ENCODE measurements at places on chromosomes 5 and 9.

- no peak for DNase-seq
Measured at GRCh38 chr9:32869404-32869803, 86.1 kb downstream of the TMEM215 start.

GRCh38 chr9:82745919-82746318 is 317.0 kb downstream of the RASEF start:
- DNase-seq = no peak

GRCh38 chr5:142644640-142645361 is 41.1 kb downstream of the FGF1 start:
- peak; percentile 98 for DNase-seq

- DNase-seq = no peak
Measured at GRCh38 chr5:154587123-154588026, 109.3 kb upstream of the HAND1 start.

- DNase-seq = no peak
Measured at GRCh38 chr5:36751886-36752285, 124.7 kb upstream of the NIPBL start.

DNA sequence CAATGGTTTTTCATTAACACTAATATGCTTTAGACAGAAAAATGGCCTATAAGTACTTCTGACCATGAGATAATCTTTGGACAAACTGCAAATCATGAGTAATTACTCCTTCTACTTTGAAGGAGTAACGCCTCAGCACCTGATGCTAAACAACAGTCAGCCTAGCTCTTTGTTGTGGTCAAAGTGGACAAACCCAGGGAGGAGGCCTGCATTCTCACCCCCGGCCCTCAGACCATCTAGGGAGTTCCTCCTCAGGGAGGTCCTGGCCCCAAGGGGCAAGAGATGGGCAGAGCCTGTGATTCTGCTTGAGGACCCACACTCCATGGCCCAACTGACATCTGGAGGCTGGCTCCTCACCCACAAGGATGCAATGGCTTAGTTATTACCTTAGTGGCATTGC is 48.2 kb upstream of the ANGPTL2 start:
- DNase-seq = no peak

- no peak for DNase-seq
Measured at GRCh38 chr5:97002983-97003382, 67.1 kb downstream of the LNPEP start.

DNA sequence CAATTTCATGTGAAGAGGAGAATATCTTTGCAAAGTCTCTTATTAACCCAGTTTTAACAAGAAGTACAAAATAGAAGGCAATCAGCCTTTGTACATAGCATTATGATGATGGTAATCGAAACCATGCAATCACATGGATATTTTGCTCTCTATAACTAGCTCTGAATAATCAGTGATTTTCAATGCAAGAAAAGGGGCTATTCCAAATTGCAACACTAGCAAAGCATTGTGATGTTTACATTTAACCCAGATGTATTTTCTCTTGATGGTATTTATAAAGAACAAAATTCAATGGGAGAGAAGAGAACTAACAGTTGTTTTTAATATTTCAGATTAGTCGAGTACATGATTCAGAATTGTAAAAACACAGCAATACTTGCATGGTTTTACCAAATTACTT is 437.5 kb upstream of the DMAC1 start:
- no peak for DNase-seq

- no peak for DNase-seq
Measured at GRCh38 chr9:127411122-127411521, 13.1 kb upstream of the ZNF79 start.

GRCh38 chr5:134840811-134841210 is 5.0 kb upstream of the C5orf24 start:
- no peak for DNase-seq

DNA sequence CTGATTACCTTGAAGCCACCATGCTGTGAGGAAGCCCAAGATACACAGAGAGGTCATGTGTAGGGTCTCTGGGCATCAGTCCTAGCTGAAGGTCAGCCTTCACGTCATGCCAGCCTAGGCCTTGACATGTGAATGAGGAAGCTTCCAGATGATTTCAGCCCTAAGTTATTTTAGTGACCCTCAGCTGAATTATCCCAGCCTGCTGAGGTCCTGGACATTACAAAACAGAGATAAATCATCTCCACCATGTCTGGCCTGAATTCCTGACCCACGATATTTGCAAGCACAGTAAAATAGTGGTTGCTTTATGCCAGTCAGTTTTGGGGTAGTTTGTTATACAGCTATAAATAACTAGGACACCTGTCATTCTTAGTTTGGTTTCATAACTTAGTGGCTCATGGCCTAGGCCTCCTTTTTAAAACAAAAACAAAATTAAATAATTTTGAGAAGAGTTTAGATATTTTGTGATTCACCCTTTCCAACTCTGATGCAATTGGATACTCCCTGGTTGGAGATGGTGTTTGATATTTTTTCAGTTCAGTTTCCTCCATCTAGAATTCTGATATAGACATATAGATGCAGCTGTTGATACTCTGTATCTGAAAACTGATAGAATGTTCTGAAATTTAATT is 571.3 kb upstream of the CLINT1 start:
- DNase-seq = no peak

DNA sequence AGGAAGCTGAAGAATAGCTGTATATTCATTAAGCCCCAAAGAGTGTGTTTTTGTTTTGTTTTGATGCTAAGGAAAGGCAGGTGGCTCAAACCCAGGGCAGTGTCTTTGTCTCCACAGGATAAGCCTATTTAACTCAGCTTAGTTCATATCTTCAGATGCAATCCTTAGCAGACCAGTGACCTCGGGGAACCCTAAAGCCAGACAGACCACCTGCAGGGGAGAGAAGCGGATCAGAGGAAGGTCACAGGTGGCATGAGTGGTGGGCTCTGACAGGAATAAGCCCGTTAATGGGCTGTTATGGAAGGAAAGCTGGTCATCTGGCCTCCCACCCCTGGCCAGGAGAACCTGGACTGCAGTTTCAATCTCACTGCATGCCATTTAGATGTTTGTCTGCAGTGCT is 30.8 kb downstream of the TAS2R1 start:
- no peak for DNase-seq

GRCh38 chr5:171627936-171628632 is 157.5 kb upstream of the SMIM23 start:
- DNase-seq = no peak

DNA sequence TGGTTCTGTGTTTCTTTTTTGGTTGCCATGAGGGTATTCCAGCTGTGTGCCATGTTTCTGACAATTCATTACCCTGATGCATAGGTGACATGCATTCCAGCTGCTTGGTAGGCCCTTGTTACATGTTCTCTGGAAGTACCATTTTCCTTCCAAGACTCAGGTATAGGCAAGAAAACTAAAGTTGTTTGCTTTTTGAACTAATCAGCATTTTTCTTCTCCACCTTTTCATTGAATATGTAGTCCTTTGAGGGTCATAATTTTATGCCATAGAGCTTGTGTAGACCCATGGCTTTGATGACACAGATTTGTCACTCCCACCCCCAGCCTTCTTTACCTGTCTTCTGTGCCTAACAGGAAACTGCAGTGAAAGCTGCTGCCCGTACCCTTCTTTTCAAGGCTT is 339.2 kb downstream of the MED10 start:
- no peak for DNase-seq

- DNase-seq = no peak
Measured at GRCh38 chr9:126509718-126510117, 104.0 kb upstream of the LMX1B start.

DNA sequence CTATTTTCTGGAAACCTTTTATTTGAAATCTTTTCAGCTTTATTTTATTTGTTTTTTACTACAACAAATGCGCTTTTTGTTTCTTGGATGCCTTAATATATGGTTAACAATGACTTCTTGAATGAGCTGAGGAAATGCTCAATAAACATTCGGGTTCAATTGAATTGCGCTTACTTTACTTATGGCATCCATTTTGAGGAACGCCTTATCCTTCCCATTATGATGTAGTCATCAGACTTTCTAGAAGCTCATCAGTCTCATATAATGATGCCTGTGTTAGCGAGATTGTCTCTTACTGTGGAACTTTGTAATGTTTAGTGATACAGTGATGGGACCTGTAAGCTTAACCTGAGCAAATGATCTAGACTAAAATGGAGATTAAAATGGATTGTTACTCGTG is 916 bp downstream of the SHLD3 start:
- no peak for DNase-seq

DNA sequence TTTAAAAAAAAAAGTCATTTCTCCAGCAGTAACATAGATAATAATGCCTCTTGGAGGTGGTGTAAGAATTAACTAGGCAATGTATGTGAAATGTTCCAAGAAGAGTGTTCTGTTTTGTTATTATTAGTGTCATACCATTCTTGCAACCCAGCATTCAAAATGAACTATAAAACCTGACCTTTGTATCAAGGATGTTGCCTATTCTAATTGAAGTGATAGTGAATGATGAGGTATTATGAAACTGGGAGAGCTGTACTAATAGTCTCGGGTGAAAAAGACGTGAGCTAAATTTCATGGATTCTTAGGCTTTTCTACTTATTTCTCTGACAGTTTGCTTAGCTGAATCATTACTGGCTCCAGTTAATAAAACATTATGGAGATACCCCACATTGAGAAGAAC is 224.6 kb downstream of the CD180 start:
- no peak for DNase-seq

All from HS-5 (cell line).